ENCODE measurements at places on chromosomes 4 and X. TPM values are rescaled to one million over a fixed set of nuclear protein-coding genes. Genes with fewer than 3 reads are reported as not detected.

Gene NPY1R
- not detected for total RNA-seq

Gene CXCL1
- total RNA-seq = 1.5 TPM

Gene PHF8
- total RNA-seq = 9.8 TPM

Gene DUSP21
- total RNA-seq = not detected

Gene CDS1
- 0.47 TPM for total RNA-seq

Gene PLAC8
- under 0.01 TPM for total RNA-seq

Data from bronchial smooth muscle cell (primary cell).